ENCODE measurements at places on chromosomes 3 and 15.
A peak's percentile ranks its signal among the peaks of the same experiment; 100 is the strongest.

GRCh38 chr15:87549296-87549695 is 707.2 kb downstream of the NTRK3 start:
- DNase-seq = no peak

GRCh38 chr3:151268267-151269235 is 9.8 kb downstream of the P2RY14 start:
- DNase-seq = peak; percentile 33

GRCh38 chr3:45595364-45596195 is 1.0 kb downstream of the LIMD1 start:
- DNase-seq = no peak

- no peak for DNase-seq
These were observed 74.7 kb upstream of the SOX2 start for GRCh38 chr3:181637056-181637455.

DNA sequence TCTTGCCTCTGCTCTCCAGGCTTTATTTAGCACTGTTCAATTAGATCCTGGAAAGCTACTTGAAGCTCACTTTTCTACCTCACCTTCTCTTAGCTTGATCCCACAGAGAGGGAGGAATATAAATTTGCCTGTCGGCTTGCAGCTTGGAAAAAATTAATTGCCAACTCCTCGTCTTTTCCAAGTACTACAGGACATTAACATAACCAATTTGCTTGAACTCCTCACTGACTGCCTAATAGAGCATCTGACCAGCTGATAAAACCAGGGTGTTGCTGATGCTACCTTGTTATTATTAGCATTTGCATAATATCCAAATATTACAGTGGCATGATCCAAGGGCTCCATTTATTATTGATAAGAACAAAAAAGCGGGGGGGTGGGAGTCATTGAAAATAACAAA is 561.8 kb downstream of the MCTP2 start:
- DNase-seq = no peak

DNA sequence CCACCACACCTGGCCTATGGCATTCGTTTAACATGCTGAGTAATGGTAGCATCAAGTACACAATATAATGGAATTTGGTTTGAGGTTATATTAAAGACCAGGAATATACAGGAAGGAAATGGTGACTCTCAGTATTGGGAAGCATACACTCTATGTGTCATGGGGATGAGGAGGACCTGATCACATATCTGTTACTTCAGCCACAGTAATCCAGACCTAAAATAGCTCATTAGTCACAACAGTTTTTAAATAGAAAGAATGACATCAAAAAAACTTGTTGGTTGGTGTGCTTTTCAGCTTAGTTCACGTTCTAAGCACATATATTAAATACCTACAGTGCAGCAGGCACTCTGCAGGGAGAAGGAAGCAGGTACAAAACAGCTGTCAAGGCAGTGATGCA is 52.5 kb upstream of the ATP2C1 start:
- no peak for DNase-seq

- DNase-seq = peak; percentile 46
These were observed 188.0 kb downstream of the MEIS2 start for GRCh38 chr15:36912311-36912712.

DNA sequence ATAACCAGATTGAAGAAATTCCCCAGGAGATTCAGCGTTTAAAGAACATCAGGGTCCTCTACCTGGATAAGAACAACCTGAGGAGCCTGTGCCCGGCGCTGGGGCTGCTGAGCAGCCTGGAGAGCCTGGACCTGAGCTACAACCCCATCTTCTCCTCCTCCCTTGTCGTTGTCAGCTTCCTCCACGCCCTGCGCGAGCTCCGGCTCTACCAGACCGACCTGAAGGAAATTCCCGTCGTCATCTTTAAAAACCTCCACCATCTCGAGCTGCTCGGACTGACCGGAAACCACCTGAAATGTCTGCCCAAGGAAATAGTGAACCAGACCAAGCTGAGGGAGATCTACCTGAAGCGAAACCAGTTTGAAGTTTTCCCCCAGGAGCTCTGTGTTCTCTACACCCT is 9.4 kb upstream of the LRRC34 start:
- DNase-seq = no peak

DNA sequence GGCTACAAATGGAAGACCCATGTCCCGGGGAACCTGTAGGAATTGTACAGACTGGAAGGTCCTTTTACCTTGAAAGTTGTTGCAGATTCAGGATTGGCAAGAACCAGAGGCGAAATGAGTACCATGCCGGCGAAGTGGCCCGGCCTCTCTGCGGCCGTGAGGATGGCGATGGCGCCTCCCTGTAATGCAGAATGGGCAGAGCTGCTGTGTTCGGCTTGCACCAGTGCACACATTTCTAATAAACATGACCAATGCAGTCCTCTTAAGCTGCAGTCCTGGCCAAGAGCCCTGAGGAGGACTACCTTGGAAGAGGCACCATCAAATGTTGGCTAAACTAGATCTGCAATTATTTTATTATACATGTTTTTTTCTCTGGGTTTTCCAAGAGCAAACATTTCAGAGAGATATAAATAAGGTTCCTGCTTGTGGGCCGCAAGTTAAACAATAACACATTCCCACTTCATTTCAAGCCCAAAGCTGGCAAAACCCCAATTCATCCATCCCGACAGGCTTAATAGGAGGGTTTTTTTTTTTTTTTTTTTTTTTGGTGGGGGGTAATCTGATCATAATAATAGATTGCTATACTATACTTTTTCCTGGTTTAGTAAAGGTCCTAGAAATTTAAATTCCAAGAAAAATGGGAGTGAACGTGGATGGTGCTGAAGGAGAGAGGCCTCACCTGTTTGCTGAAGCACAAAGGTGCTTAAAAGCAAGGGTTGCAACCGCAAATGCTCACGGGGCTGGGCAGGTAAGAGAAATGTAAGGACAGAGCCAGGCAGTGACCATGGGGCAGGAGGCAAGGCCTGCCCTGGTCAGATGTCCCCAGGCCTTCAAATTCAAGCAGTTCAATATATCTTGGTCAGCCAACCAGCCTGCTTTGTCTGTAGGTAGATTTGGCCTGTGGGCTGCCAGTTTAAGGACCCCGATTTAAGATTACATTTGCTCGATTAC is 48.5 kb downstream of the ABTB1 start:
- DNase-seq = no peak

GRCh38 chr15:49815526-49815925 is 194.7 kb downstream of the DTWD1 start:
- peak; percentile 58 for DNase-seq

- no peak for DNase-seq
These were observed 32.7 kb upstream of the DGKG start for GRCh38 chr3:186394566-186395217.

DNA sequence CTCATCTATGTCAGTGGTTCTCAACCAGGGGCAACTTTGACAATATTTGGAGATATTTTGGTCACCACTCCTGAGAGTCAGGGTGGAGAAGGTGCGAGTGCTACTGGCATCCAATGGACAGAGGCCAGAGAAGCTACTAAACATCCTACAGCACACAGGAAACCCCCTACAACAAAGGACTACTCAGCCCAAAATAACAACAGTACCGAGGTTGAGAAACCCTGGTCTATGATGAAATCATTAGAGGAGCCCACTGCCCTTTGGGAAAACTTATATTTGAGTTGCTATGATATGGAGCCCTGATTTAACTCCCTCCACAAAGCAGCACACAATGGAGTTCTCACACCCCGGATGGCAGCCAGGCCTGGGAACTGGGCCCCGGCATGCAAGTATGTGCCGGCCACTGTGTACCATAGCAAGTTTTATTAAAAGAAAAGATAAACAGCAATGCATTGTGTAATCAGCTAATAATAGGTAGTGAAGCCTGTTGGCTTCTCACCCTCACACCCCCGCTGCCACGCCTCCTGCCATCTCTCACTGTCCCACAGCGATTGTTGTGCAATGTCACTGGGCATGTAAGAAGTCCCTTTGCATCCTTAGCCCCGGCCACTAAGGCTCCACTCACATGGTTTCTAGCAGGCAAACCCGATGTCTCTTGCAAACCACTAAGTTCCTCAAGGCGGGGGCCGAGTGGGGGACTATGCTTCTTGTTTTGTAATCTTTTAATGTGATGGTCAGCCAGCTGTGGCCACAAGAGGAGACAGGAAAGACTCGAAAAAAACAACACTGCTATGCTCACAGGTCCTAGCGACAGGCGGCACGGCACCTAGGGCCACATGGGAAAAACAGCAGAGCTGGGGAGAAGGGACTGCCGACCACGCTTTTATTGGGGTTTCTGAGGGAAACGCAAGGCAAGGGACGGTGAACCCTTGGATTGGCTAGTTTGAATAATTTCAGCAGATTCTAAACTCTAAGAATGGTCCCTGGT is 110.0 kb downstream of the AQP9 start:
- DNase-seq = no peak

DNA sequence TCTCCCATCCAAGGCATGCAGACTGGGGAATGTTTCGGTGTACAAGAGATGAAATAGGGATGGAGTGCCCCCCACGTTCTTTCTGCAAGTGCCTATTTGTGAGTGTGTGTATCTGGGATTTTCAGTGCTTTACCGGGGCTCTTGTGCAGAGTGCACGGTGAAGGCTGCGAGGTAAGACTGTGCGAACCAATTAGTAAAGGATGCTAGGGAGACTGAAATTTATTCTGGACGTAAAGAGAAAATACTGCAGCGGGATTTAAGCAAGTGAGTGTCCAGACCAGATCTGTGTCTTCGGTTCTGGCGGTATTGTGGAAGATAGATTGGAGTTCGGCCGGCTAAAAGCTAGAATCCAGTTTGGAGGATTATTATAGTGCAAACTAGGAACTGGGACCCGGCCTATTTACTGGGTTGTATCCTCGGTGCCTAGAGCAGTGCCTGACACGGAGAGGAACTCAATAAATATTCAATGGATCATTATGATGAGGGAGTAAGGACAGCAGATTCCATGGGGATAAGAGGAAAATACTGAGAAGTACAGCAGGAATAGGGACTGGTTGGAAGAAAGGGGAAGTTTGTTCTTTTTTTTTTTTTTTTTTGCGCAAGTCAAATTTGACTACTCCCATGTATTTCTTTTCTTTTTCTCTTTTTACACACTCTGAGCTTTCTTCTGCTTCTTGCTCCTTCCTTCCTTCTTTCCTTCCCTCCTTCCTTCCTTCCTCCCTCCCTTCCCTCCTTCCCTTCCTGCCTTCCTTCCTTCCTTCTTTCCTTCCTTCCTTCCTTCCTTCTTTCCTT is 580 bp upstream of the MAGEF1 start:
- DNase-seq = no peak

DNA sequence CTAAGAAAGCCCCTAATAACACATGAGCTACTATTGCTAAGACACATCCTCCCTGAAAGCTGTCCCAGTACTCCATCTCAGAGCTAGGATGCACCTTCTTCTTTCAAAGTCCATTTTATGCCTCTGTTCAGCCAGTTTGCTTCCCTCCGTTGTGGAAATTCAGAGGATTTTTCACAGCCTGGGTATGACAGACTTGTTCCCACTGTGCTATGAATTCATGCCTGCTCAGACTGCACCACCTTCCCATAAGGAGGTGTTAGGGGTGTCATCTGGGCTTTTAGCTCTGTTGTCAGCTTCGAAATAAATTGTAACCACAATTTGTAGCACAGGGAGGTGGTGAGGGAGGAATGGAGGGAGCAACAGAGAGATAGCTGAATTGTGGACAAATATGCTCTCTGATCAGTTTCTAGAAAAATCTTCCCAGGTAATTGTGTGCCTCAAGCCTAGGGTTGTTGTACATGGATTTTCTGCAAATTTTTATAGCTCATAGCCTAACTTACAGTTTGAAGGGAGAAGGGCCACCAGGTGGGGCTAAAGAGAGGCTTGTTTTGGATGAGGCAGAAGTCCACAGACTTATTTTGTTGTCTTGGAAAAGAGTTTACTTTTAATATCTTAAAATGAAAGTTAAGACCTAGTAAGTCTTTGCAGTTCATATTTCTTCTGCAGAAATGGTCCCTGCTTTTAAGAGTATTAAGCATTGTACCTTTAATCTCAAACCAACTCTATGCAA is 462.0 kb downstream of the PDCD6IP start:
- DNase-seq = peak; percentile 40

- peak; percentile 90 for DNase-seq
These were observed 45.8 kb downstream of the MITF start for GRCh38 chr3:69784954-69785514.

DNA sequence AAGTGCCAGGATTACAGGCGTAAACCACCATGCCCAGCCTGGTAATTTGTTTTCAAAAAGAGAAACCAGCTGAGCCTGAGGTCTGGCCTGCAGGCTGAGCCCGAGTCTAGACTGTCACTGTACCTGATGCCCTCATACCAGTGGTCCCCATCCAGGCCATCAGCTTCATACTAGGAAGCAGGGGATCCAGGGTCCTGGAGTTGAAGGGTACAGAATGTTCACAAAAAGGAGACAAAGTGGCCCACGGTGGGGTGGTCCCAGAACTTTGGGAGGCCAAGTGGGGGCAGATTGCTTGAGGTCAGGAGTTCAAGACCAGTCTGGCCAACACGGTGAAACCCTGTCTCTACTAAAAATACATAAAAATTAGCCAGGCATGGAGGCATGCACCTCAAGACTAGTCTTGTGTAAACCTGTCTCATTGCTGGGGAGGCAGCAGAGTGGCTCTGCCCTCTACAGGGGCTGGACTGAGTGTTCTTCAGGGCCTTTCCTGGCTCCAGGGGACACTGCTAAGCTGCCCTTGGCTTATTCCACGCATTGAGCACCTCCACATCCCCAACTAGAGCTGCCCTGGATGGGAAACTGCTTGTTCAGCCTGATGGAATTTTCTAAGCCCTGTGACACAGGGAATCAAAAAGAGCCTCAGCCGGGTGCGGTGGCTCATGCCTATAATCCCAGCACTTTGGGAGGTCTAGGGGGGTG is 7.9 kb upstream of the HHATL start:
- DNase-seq = no peak

DNA sequence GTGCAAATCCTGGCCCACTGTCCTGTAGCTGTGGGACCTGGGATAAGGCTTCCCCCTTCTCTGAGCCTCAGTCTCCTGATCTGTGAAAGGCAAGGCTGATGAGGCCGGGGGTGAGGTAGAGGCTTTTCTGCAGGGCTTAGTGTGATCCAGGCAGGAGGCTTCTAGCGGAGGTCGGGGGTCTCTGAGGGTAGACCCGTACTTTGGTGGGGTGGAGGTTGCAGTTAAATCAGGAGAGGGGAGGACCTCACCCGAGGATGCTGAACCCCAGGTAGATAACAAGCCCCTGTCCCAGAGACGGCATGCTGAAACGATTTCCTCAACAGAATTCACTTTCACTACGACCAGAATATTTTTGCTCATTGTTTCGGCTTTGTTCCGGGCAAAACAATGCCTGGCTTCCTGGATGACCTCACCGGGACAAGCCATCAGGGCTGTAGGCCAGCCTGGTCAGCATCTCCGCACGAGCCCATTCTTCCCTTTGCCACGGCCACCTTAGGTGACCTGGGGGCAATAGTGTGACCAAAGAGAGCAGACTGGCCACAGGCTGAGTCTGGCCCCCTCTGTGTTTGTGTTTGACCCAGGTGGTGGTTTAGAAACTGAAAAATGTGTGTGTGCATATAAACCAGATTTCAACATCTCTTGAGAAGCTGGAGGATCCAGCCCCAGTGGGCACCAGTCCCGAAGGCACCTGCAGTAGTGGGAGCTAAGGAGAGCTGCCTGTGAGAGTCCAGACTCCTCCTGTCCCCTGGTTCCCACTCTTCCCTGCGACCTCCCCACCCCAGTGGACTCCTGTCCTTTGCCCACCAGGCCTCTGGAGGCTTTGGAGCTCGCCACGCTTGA is 33.0 kb downstream of the SLC6A6 start:
- DNase-seq = no peak

GRCh38 chr3:129602730-129603560 is 3.5 kb downstream of the PLXND1 start:
- DNase-seq = peak; percentile 99

GRCh38 chr3:116517308-116517707 is 72.0 kb upstream of the LSAMP start:
- DNase-seq = peak; percentile 13

Measured in mesenchymal stem cell (in vitro differentiated cells and primary cell).